Renal cortical epithelial cell (primary cell): ENCODE measurements at places on chromosomes 13 and 19. TPM values are rescaled to one million over a fixed set of nuclear protein-coding genes. Genes with fewer than 3 reads are reported as not detected.

DNA sequence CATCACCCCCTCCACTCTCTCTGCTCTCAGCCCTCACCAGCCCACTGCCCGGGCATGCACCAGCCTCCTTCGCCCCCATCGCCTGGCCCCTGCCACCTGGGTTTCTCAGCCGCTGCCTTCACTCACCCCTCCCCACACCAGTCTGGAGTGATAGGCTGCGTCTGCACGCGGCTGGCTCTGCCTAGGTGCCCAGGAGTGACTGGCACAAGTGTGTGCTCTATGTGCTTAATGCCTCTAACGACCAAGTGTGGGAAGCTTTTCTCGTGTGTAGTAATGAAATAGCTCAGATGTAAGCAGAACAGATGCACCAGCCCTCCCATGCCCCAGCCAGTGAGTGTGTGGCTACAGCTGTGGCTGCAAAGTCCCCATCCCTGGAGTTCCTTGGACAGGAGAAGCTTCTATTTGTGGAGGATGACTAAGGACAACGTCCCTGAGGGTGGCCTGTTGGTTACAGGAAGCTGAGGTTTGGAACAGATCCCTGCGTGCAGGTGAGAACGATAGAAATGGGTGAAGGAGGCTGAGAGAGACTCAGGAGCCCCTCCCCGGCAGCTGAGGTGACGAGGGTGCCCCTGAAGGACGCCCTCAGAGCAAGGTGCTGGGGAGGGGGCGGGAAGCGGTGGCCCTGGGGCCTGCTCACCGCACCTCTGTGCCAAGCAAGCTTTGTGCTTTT is 35.6 kb downstream of the ATP11A start:
- no peak for DNase-seq

DKKL1 gene
- 0.17 and 0.35 TPM in 2 replicates for total RNA-seq

OVOL3 gene
- not detected in 2 replicates for total RNA-seq

GRCh38 chr19:3852614-3853254 is 16.1 kb downstream of the ZFR2 start:
- DNase-seq, result peak; percentile 78

DNA sequence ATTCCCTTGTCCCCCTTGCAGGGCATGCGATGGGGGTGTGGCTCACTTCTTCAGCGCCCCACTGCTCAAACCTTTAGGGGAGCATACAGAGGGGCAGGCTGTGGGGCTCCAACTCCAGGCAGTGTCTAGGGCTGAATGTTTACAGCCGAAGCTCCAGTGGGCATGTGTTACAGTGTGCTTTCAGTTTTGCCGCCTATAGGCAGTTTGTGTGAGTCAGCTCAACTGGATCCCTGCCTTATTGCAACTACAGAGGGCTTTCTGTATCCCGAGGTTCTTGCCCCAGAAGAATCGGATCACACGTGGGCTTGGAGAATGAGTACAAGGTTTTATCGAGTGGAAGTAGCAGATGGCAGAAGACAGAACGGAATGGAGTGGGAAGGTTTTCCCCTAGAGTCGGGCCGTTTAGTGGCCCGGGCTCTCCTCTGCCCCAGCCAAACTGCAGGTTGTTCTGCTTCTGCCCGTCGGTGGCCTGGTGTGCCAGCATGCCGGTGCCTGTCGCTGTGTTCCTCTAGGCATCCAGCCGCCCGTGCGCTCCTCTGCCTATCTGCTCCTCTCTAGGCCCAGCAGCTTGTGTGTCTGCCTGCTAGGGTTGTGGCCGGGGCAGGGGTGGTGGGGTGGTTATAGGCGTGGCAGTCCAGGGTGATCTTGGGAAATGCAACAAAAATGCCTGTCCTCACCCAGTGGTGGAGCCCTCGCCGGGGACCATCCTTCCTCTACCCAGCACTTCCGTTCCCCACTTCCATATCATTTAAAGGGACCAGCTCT is 435.9 kb upstream of the SGCG start:
- no peak for DNase-seq

SPIB gene
- total RNA-seq, result not detected in 2 replicates

DNA sequence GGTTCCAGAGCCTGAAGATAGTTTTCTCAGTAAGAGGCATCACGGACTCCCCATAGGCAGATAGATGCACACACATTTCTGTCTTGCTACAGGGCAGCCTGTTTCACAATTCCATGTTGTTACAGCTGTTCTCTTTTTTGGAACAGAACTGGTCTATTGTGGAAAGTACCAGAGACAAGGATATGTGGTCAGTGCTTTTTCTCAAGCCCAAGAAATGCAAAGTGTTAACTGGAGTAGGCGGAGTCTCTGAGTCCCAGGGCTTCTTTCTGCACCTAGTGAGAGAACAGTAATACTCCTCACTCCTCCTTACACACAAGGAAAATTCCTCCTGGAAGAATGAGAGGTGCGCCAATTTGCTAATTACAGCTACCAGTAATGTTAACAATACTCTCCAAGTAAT is 141.6 kb upstream of the ARGLU1 start:
- no peak for DNase-seq
